ENCODE measurements at places on chromosomes 1 and 21.

DNA sequence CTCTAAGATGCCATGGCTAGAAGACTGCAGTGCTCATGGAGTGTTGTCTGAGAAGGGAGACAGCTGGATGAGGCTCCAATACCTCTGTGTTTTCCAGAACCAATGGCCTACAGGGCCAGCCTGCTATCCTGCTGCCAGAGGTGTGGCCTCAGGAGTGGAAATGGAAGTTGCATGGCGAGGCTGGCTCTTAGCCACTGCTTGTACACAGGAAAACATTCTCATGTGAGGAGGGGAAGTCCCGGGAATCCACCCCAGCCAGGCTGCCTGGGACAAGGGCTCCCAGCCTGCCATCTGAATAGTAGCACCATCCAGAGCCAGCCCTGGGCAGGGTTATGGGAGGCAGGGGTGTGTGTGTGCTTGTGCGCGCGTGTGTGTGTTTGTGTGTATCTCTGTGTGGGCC lies 56.5 kb downstream of the SDC3 start:
- DNase-seq = no peak

- no peak for DNase-seq
These were observed 21.2 kb upstream of the PRKACB start for GRCh38 chr1:84122780-84123382.

DNA sequence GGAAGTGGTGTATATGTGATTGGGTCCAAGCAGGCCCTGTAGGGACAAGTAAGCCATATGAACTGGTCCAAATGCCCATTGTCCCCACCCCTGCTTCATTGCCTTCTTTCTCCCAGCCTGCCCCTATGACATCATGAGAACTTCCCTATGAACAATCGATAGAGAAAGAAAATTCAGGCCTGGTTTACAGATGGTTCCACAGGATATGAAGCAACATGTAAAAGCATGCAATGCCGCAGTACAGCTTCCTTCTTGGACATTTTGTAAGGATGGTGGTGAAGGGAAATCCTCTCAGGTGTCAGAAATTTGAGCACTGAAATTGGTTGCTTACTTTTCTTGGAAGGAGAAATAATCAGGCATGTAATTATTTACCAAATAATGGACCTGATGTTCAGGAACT lies 581.7 kb downstream of the MRPL39 start:
- no peak for DNase-seq

GRCh38 chr1:12552951-12553921 lies 64.8 kb downstream of the DHRS3 start:
- no peak for DNase-seq

DNA sequence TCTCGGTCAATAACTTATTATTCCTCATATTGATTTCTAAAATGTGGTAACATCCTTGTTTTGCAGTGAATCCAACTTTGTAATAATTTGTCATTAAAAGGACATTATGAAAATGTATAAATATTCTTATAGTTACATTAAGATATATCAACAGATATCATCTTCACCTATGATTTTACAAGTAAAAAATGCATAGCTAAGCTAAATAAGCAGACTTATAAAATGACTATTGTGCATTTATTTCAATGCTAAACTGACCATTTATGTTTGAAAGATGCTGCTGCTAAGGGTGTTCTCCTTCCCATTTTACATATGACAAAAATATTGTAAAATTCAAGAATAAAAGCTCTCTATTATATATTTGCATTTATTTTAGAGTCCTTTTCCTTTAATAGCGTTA lies 7.8 kb downstream of the PROX1 start:
- DNase-seq = no peak

GRCh38 chr21:25385341-25385740 lies 221.9 kb downstream of the MRPL39 start:
- DNase-seq = no peak

- no peak for DNase-seq
These were observed 4.5 kb downstream of the AJAP1 start for GRCh38 chr1:4658643-4659628.

GRCh38 chr1:109281680-109282496 lies 1.1 kb downstream of the PSRC1 start:
- DNase-seq = no peak

DNA sequence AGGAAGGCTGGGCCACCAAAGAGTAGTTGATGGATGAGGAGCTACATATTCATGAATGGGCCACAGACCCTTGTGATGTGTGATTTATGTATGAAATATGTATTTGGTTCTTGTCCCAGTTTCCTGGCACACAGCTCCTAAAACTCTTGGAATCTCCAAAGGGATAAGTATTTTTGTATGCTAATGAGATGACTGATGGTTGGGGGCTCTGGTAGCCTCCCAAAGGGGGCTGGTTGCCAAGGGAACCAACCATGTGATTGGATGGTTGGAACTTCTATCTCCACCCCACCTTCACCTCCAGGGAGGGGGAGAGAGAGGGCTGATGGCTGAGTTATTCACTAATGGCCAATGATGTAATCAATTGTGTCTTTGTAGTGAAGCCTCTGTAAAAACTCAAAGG lies 77.1 kb downstream of the ZNF281 start:
- DNase-seq = no peak

- DNase-seq = peak; percentile 7
These were observed 350.6 kb upstream of the NCAM2 start for GRCh38 chr21:20647607-20648006.

DNA sequence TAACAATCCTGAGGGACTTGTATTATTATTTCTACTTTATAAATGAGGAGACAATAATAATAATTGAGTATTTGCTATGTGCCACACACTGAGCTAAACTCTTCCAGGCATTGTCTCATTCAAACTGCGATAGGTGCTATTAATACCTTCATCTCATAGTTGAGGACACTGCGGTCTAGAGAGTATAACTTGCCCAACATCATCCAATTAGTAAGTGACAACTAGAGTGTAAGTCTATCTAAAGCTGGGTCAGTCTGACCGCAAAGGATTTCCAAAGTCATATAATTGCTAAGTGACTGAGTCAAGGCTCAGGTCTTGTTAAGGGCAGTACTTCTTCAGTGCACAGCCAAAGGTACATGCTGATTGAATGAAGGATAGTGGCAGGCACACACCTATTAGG lies 9.7 kb downstream of the BCL9 start:
- no peak for DNase-seq

DNA sequence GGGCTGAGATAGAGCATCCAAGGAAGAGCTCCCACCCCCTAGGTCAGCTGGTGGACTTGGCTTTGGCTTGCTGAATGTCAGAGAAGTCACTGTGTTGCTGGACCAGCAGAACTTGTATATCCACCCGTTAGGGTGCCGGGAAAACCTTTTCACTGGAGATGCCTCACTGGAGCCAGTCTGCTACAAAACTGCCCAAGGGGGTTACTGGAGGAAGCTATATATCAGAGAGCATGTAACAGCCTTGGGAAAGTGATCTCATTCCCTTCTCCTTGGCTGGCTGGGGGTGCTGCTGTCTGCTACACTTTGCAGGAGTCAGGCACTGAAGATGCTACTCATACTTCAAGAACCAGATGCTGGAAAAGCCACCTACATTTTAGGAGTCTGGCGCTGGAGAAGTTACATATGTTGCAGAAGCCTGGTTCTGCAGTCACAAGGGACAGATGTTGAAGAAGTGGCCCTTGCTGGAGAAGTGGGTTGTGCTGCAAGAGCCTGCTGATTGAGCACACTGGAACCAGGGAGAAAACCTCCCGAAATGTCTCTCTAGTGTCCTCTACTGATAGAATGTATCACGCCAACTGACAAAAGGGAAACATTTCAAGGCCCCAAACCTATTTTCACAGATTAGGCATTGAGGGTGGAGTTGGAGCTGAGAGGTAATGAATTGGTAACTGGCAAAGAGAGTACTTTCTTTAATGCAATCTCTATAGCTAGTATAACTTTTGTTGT lies 250.6 kb downstream of the SPATA17 start:
- DNase-seq = peak; percentile 11

GRCh38 chr1:199512037-199512710 lies 515.3 kb upstream of the NR5A2 start:
- no peak for DNase-seq

DNA sequence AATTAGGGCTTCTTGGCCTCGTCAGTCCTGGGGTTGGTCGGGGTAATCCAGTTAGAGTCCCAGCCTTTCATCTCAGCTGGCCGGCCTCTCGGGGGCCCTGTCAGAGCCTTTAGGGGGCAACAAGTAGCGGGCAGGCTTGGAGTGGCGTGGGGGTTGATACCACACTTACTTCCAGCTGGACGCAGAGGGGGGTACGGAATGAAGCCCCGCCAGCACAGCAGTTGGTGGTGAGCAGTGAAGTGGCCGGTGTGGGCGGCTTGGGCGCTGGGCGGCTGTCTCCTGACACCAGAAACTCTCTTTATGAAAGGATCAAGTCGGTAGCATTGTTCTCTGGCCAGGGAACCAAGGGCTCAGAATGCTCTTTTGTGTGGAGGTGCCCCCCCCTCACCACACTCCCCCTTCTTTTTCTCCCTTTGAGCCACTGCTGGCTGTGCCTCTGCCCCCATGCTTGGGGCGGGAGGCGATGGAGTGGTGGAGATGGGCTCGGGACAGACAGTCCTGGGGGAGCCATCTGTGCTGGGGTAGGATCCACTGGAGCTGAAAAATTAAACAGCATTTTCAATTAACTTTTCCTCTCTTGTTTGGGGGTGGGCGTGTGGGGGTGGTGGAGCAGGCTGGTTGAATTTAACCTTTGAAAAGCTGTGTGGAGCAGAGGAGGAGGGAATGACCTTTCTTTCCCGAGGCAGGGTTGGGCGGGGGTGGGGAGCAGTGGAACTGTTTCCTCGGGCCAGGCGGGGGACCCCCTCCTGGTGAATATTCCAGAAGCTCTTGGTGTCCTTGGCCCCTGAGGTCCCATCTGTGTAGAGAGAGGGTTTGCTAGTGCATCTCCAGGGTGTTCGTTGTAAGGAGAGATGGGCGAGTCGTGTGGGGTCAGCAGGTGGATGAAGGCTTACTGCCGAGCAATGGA lies 102.7 kb downstream of the RNF220 start:
- no peak for DNase-seq

DNA sequence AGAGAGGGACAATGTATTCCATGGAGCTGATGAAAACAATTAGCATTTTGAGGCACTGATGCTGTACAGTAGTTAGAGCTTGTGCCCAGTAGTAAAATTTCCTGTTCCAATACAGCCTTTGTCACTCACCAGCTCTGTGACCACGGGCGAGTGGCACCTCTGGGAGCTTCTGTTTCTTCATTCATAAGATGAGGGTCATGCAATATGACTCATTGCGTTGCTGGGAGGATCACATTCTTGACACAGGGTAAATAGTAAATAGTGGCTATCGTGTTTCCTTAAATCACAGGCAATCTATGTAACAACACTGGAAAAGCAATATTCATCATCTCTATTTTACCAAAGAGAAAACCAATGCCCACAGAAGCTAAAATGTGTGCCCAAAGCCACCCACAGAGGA lies 4.5 kb upstream of the LRRC52 start:
- no peak for DNase-seq

DNA sequence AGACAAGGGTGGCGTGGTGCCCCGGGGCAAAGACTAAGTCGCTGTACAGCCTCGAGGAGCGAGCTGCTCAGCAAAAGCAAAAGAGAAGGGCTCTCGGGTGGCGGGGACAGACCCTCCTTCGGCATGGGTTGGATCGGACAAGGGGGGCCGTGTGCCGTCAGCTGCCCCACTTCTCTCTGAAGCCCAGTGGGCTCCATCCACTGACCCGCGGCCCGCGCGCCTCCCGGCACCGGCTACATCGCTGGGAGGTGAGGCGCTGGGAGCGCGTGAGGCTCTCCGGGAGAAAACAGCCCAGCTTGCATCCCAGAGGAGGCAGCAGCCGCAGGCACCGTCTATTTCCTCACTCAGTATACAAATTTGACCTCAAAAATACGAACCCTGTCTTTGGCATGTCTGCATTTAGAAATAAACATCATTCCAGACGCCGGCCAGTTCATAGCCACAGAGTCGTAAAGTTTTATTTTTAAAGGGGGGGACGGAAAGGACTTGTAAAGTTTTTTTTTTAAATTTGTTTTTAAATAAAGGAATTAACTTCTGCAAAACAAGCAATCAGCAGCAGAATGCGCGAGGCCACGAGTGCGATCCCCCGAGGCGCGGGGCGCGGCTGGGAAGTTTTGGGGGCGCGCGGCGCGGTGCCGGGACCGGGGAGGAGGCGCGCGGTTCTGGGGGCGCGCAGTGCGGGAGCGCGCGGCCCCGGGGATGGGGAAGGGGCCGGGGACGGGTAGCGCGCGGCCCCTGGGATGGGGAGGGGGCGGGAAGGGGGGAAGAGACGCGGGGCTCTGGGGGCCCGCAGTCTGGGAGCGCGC lies 689 bp upstream of the GPR137B start:
- DNase-seq = no peak

GRCh38 chr1:9551984-9552383 lies 12.7 kb downstream of the SLC25A33 start:
- DNase-seq = no peak

- no peak for DNase-seq
These were observed 118.2 kb upstream of the PDE4B start for GRCh38 chr1:65674522-65674921.

DNA sequence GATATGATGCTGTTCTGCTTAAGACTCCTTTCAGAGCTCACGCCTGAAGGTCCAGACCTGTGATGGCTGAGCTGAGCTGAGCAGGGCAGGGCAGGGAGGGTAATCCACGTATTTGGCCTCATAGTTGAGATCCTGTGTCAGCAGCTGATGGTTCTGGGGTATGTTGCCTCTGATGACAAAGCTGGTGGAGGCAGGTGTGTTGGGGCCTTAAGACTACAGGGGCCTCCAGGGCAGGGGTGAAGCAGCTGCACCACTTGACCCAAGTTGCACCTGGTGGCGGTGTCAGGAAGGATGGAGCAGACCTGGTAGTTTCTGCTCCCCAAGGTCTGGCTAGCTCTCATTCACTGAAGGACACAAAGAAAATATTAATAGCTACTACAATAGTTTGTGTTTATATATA lies 57.0 kb downstream of the FCRL5 start:
- no peak for DNase-seq

GRCh38 chr1:92201973-92202372 lies 15.7 kb upstream of the C1orf146 start:
- DNase-seq = no peak

- DNase-seq = no peak
These were observed 6.0 kb downstream of the STMN1 start for GRCh38 chr1:25900219-25900618.

DNA sequence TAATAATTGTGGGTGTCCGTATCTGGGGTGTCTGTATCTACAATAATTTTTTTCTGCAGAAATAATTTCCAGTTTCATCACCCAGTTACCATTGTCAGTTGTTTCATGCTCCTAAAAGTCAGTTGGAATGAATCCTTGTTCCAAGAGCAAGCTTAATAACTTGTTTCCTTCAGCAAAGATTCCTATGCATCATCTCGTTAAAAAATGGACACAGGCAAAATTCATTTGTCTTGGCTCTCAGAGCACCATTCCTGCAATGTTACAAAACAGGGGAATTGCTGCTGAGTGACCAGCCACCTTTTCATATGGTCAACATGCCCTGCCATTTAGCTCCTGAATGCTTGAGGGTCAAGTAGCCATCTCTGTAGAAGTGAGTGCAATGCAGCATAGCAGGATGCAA lies 393.4 kb downstream of the KCNT2 start:
- no peak for DNase-seq
